ENCODE measurements at places on chromosomes 3 and 15.

DNA sequence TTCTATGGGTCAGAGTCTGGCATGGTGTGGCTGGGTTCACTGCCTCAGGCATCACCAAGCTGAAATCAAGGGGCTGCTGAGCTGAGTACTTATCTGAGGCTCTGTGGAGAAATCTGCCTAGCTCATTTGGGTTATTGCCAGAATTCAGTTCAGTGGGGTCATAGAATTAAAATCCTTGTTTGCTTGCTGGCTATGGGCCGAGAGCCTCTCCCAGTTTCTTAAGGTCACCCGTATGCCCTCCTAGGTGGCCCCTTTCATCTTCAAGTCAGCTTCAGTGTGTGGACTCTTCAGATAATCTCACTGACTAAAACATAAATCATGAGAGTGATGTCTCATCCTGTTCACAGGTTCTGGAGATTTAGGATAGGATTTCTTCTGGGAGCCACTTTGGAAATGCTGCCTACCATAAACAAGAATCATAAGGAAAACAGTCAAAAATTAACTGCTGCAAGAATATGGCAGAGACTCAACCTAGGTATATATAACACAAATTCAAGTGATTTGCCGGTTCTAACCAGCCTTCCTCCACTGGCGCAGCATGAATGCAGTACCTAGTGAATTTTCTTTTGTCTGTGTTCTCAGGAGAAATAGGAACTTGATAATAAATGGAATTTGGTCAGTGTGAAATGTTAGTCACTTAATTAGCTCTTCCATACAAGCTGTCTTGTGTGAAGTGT lies 5.3 kb downstream of the CP start:
- no peak for DNase-seq

DNA sequence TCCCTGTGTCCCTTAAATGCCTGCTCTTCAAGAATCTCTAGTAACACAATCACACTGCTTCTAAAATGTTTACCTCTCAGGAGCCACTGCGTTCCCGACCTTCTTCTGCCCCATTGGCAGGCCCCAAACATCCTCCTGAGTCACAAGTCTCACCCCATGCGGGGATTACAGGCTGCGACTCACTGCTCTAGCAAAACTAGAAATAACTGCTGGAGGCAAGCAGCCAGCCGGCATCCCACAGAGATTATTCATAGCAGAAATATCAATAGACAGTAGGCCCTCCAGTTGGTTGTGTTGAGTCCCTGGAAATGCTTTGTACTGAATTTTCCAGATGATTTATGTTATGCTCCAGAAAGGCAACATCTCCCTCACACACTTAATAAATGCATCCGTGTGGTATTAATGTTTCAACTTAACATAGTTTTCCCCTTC lies 64.8 kb downstream of the RFTN1 start:
- DNase-seq = peak; percentile 81

DNA sequence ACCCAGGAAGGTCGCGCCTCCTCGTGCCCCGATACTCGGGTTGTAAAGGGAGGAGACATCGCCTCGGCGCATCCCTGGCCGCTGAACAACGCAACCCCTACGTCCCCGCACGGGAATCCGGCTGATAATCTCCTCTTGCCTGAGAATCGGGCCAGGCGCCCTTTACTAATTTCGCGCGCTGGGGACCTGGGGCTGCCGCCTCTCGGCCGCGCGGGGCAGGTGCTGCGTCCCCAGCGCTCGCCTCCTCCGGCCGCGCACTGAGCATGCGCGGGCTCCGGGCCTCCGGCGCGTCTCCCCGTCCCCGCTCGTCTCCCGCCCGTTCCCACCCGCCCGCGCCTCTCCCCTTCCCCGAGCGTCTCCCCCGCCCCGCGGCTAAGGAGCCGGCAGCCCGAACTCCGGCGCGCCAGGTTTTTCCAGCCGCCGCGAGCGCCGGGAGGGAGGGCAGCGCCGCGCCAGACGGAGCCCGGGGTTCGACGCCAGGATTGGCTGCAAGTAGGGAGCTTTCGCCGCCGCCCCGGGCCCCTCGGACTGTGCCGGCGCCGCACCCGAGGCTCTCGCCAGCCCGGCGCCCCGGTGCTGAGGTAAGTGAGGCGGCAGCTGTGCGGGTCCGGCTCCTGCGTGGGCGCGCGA lies at the start of gene CNTN4:
Gene CNTN4, plus strand, starts transcription at position 469 of the 630 bp plus-strand sequence.
- DNase-seq = peak; percentile 82

DNA sequence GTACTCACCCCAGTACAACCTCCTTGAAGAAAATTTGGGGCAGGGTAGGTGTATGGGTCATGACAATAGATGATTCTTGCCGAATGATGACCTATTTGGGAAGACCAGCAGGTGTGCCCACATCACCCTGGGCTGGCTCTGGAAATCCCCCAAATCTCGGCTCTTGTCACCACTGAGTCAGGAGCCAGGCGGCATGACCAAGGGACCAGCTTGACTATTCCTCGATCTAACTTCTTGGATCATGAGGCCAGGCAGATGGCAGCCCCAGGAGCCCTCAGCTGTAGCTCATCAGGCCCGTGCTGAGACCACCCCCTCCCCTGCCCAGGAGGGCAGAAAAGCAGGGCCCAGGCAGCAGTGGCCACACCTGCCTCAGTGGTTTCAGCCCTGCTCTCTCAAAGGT lies 9.2 kb upstream of the MUC4 start:
- DNase-seq = no peak

GRCh38 chr3:181851063-181851462 lies 139.3 kb downstream of the SOX2 start:
- no peak for DNase-seq

DNA sequence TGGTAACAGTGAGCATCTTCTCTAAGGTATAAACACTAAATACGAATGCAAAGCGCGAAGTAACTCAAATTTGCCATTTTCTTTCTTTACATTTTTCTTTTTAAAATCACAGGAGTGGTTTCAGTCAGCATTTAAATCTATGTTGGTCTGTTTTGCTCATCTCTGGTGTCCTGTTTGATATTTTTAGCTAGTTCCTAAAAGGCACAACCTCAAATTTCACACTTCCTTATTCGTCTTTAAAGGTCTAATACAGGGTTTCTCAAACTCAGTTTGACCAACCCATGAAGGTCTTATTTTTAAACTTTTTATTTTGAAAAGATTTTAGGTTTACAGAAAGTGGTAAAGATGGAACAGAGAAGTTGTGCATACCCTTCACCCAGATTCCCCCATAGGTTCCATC lies 201.1 kb downstream of the MAGI1 start:
- DNase-seq = no peak

DNA sequence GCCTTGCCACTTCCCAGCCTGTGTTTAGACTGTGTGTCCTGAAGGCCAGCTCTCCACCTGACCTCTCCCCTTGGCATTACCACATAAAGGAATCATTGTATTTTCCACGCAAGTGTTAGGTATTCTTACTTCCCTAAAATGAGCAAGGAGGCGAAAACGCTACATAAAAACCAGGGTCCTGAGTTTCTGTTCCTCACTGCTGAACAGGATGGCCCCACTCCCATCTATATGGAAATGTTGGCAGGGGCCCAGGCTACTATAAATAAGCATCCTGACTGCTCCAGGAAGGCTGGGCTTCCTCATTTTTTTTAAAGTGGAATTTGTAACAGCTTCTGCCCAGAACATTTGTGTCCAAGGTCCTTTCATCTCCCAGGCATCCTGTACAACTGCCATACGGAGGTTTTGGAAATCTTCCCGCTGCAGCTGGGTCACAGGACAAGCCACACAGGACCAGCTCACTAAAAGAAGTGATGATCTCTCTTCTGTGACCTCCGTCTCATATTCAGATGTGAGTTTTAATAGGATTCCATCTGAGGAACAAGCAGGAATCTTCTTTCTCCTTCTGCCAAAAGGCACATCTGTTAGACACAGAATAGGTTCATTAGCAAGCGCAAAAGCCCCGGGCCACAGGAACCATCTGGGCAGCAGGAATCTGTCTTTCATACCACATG lies 56.4 kb upstream of the LIMD1 start:
- no peak for DNase-seq

DNA sequence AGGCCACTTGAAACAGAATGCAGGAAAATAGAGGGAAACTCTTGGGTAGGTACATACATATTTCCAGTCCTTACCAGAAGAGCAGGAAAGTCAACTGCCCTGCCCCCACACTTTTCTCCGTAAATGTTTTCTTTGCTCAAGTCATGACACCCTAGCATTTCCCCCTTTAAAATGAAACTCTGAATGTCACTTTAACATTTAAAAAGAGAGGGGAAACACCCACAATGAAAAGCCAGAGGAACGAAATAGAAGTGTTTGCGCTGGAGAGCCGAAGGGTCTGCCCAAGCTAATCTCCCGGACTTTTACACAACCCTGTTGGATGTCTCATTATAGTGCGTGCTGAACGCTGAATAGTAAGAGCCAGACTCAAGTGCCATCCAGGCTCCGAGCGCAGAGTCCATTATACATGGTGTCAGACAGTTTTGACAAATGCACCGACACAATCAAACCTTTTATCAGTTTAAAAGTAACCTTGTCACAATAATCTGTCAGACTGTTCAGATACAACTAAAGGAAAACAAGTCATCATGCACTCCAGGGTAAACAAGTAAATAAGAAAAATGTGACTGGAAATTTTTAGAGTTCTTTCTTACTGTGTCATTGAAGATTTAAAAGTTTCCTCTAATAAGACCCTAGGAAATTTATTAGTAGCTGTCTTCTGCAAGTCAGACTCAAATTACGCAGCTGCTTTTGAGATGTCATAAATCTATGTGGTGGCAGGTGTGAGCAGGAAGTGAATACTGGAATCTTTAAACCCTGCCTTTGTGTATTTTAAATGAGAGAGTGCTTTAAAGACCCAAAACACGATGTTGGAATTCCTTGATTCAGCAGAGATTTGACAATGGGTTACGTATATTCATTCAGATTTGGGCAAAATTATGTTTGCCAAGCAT lies 159.8 kb downstream of the RBMS3 start:
- DNase-seq = no peak

DNA sequence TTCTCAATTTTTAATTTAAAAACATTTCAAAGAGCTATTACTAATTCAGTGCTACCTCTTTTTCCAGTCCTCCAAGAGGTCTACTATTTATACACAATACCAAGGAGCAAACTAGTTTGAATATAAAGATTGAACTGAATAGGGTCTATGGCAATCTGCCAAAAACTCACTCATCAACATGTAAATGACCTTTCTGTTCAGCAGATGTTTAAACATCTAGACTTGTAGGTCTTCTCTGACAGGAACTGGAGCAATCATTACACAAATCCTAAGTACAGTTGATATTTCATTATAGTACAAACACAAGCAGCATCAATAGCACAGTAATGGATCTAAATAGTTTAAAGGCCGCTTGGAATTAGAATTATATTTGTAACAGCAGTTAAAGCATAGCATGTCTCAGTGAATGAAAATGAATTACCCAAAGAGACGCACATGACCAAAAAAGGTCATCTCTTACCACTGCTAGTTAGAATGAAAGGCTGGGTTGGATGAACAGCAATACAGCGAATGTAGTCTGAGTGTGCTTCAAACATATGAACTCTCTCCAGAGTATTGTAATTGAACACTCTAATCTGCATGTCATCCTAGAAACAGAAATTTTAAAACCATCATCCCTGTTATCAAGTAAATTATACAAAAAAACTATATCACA lies 10.7 kb downstream of the COPB2 start:
- DNase-seq = no peak

DNA sequence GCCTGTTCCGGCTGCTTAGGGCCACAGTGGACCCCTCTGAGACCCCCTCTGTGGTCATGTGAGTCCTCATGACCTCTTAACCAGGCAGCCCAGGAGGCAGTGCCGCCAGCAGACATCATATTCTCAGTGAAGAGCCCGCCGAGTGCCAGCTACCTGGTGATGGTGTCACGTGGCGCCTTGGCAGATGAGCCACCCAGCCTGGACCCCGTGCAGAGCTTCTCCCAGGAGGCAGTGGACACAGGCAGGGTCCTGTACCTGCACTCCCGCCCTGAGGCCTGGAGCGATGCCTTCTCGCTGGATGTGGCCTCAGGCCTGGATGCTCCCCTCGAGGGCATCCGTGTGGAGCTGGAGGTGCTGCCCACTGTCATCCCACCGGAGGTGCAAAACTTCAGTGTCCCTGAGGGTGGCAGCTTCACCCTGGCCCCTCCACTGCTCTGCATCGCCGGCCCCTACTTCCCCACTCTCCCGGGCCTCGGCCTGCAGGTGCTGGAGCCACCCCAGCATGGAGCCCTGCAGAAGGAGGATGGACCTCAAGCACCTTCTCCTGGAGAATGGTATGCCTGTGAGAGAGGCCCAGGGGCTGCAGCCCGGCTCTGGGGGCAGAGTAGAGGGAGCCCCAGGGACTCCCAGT lies 176.1 kb downstream of the TBC1D2B start:
- DNase-seq = no peak

- DNase-seq = no peak
Measured at GRCh38 chr3:197317250-197317963, 19.0 kb upstream of the DLG1 start.

DNA sequence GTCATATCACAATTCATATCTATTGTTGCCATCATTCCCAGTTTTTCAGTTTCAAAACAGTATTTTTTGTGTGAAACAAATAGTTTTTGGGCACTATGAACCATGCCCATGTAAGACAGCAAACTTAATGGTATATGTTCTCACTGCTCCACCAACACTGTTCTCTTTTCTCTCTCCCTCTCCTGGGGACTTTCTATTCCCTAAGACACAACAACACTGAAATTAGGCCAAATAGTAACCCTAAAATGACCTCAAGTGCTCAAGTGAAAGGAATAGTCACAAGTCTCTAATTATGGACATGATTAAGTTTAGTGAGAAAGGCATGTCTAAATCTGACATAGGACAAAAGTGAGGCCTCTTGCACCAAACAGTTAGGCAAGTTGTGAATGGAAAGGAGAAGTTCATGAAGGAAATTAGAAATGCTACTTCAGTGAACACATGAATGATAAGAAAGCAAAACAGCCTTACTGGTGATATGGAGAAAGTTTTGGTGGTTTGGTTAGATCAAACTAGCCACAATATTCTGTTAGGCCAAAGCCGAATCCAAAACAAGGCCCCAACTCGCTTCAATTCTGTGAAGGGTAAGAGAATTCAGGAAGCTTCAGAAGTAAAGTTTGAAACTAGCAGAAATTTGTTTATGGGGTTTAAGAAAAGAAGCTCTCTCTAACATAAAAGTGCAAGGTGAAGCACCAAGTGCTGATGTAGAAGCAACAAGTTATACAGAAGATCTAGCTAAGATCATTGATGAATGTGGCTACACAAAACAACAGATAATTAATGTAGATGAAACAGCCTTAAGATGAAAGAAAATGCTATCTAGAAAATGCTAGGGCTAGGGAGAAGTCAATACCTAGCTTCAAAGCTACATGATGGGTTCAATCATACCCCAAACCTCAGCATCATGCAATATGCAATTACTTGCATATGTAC lies 104.2 kb downstream of the CBLB start:
- no peak for DNase-seq

- no peak for DNase-seq
Measured at GRCh38 chr3:158991146-158991705, 189.4 kb downstream of the MFSD1 start.

DNA sequence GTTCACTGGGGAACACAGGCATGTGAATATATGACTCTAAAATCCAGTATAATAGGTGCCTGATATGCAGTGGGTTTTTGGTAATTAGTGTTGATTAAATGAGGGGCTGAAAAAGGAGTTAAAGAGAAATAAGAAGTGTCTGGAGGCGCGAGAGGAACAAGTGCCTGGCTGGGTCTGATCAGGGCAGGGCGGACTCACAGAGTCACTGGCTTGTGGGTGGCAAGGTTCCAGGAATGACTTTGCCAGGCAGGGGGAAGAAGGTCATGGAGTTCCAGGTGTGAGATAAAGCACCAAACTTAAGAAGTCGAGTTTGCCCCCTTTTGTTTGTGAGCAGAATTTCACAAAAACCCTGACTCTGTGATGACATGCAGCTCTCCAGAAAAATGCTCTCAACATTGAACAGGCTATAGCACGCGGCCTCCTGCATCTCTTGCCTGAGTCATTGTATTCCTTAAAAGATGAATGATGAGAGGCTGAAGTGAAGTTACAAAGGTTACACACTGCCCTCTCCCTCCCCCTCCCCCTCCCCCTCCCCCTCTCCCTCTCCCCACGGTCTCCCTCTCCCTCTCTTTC lies 63.0 kb upstream of the LMCD1 start:
- DNase-seq = no peak

Measured in T1000 (cell line).